ENCODE measurements at places on chromosomes 1 and 21. TPM values are rescaled to one million over a fixed set of nuclear protein-coding genes. Genes with fewer than 3 reads are reported as not detected.

- DNase-seq = no peak
- no peak overlapping the region for H3K4me3 ChIP-seq
- peaks cover 4% of the 10 kb centered on the region for H3K4me1 ChIP-seq
- no peaks in the 10 kb centered on the region for H3K27me3 ChIP-seq
- H3K36me3 ChIP-seq = no peaks in the 10 kb centered on the region
These were observed 99.8 kb downstream of the PTPN14 start for GRCh38 chr1:214451596-214451995.

DNA sequence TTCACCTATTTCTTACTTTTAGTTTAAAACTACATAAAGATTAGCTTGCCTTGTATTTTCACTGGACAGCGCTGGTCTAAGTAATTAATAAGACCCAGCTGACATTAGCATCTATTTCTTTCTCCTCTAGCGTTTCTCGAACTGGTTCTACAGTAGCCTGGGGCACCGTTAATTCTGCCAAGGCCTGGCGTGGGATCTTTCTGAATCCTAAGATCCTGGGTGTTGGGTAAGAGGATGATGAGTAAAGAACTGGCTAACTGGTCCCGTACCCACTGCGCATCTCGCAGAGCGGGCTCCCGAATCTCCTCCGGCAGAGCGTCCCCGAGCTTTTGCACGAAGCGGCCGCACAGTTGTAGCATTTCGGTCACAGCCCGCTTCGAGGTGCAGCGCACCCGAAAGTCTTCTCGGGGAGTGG, 309 bp downstream of the NSL1 start:
- H3K4me1 ChIP-seq = peaks cover 15% of the 10 kb centered on the region
- DNase-seq = no peak
- no peak overlapping the region for H3K27ac ChIP-seq
- no peaks in the 10 kb centered on the region for H3K27me3 ChIP-seq

DNA sequence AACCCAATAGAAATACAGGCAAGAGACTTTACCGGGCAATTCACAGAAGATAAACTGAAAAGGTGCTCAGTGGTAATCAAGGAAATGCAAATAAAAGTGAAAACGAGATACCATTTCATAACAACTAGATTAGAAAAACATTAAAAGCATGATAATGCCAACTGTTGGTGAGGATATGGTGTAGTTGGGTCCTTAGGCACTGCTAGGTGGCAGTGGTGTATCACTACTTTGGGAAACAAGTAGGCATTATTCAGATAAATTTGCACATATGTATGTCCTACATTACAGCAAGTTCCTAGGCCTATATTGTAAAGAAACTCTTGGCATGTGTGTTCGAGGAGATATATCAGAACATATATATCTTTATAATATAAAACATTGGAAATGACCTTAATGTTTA, 31.0 kb downstream of the AZIN2 start:
- H3K4me1 ChIP-seq = no peaks in the 10 kb centered on the region
- H3K4me3 ChIP-seq = no peak overlapping the region
- no peak for DNase-seq

DNA sequence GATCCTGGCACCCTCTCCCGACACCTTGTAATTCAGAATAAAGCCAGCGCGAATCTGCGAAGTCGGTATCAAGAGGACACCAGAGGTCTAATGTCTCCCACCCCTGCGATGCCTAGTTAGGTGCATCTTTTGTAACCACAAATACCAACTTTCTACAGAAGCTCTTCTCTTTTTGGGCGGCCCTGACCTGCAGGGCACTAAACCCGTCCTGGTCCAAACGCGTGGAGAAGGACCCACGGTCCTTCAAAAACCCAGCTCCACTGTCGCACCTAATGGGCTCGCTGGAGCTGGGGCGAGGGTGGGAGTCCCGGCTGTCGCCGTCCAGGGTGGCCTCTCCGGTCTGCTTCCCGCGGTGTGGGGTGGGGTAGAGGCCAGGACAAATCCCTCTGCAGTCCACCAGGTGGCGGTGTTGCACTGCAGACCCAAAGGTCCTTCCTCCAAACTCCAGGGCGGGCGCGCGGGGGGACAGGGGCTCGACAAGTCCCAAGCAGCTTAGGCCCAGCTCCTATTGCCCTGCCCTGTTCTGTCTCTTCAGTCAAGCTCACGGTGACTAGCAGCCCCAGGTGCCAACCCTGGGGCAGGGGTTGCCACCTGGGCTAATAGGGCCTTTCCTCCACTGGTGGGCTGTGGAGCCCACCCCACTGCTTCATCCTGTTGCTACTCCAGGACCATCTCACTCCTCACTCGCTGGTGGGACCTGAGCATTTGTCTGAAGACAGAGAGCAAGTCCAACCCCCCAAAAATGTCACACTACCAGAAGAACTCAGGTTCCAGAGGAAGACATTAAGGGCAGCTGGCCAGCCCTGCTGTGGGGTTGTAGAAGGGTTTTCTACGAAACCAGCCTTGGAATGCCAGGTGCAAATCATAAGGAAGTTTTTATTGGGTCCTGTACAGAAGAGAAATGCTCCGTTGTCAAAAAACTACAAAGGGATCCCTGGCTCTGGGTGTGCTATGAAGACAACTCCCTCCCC, 2.8 kb downstream of the HES3 start:
- no peak overlapping the region for H3K4me3 ChIP-seq
- no peaks in the 10 kb centered on the region for H3K4me1 ChIP-seq

DNA sequence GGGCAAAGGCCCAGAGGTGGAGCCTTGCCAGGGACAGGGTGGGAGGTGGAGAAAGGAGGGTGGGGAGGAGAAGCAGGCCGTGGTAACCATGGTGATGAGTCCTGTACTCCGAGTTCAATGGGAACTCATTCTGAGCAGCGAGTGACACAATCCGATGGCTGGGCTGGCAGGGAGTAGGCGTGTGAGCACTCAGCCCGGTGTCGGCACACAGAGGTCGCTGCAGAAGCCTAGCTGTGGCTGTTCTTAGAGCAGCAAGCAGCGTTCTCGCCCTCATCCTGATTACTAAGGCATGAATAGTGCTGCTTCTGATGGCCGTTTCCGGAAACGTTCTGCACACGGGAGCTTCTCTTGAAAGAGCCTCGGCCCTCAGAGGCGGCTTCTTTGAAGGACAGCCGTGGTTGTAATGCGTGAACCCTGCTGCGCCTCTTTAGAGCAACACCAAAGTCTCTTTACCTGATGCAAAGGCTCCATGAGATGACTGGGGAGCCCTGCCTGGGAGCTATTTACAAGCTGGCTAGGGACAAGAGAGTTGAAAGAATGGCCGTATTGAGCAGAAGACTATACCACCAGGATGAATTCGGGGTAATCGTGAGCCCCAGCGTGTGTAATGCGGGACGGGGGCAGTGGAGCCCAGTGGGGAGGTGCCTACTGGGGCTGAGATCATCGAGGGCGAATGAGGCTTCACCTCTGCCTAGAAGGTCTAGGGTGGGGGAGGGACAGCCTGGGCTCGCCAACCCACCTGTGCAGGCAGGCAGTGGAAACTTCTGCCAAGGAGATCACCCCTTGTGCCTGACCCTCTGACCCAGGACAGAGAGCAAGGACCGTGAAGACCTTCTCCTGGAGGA, 72.8 kb upstream of the PAX7 start:
- H3K27ac ChIP-seq = no peak overlapping the region
- no peak overlapping the region for H3K4me3 ChIP-seq
- H3K27me3 ChIP-seq = peaks cover 14% of the 10 kb centered on the region
- no peaks in the 10 kb centered on the region for H3K36me3 ChIP-seq
- DNase-seq = peak; percentile 26

DNA sequence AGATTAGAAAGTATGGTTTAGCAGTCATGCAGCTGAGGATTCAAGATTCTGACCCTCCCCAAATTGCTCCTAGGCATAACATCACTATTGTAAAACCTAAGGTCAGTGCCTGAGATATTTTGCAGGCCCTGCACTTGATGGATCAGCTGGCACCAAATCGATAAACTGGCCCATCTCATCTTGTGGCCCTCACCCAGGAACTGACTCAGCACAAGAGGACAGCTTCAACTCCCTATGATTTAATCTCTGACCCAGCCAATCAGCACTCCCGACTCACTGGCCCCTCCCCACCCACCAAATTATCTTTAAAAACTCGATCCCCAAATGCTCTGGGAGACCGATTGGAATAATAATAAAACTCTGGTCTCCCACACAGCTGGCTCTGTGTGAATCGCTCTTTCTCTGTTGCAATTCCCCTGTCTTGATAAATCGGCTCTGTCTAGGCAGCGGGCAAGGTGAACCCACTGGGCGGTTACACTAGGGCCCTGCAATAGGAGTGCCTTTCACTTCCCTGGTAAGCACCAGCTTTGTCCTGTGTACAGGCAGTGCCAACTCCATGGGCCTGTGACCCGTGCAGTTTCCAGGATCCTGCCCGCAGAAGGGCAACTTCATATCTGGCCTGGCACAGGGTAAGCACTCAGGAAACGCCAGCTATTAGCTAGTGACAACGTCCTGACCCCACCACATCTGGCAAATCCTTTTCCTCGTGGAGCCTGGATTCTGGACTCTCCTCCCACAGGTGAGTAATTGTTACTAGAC, 28.7 kb upstream of the SLC2A5 start:
- H3K4me1 ChIP-seq = no peaks in the 10 kb centered on the region
- no peak overlapping the region for H3K4me3 ChIP-seq
- no peak for DNase-seq
- peaks cover 5% of the 10 kb centered on the region for H3K36me3 ChIP-seq
- no peaks in the 10 kb centered on the region for H3K27me3 ChIP-seq

DNA sequence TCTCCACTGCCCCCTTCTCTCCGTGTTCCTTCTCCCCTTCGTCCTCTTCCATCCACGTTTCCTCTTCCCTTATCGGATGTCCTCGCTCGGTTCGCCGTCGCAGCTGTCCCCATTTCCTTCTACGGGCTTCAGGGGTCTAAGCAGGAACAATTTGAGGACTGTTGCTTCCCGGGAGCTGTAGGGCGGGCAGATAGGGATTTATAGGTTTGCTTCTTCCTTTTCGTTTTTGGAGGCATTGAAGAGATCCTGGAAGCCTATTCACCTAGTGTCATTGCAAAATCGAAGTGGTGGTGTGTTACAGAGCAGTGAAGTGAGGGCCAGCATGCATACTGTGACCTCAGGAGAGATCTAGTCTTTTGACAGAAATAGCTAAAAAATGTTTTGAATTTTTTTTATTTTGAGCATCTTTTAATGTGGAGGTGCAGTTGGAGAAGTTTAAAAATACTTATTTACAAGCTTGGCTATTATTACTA, 897 bp downstream of the ZYG11B start:
- no peaks in the 10 kb centered on the region for H3K36me3 ChIP-seq
- H3K4me1 ChIP-seq = peaks cover 23% of the 10 kb centered on the region
- no peaks in the 10 kb centered on the region for H3K27me3 ChIP-seq

DNA sequence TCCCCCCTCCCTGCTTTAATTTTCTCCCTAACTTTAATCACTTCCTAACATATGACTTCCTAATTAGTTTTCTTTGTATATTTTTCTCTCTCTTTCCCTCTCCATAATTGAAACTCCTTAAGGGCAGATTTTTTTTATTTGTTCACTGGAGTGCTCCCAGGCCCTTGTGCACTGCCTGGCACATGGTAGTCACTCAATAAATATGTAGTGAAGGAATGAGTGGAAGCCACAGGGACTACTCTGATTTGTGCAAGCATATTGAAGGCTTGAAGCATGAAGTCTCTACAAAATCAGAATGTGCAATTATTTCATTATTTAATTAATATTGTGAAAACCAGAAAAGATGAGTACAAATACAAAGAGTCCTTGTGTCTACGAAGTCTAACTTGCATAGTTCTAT, 41.5 kb downstream of the SNX7 start:
- H3K4me1 ChIP-seq = no peaks in the 10 kb centered on the region
- H3K27me3 ChIP-seq = no peaks in the 10 kb centered on the region
- H3K36me3 ChIP-seq = peaks cover 4% of the 10 kb centered on the region
- DNase-seq = no peak

GRCh38 chr1:177849130-177849529, 120.7 kb downstream of the SEC16B start:
- H3K27me3 ChIP-seq = no peaks in the 10 kb centered on the region
- H3K36me3 ChIP-seq = no peaks in the 10 kb centered on the region
- no peak for DNase-seq
- H3K27ac ChIP-seq = no peak overlapping the region
- no peaks in the 10 kb centered on the region for H3K4me1 ChIP-seq

DNA sequence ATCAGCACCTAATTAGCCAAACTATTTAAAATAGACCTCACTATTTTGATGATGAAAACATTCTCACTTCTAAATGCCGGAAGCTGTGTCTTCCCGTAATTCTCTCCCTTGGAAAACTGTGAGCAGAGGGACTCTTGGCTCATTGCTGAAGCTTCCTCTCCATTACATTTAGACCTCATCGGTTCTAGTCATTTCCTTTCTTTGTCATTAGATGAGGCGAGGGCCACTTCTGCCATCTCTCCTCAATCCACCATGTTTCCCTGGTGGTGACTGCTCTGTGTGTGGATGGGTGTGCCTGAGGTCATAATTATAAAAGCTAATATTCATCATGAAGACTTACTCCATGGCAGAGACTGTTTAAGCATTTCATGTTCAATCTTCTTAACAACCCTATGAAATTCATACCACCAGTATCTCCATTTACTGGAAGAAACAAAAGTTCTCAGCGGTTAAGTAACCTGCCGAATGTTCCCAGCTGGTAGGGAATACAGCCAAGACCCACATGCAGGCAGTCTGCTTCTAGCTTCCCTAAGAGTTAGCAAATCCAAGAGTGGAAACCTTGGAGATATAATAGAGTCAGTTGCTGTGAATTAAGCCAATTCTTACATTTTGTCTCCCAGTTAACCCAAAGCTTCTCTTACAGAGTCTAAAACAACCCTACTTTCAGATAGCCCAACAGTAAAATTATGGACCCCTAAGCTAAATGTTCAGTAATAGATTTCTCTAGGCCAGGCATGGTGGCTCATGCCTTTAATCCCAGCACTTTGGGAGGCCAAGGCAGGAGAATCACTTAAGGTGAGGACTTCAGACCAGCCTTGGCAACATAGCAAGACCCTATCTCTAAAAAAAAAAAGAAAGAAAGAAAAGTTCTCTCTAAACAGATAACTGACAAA, 156.2 kb downstream of the ZBTB18 start:
- no peak overlapping the region for H3K27ac ChIP-seq
- H3K4me1 ChIP-seq = no peaks in the 10 kb centered on the region
- no peak for DNase-seq
- H3K36me3 ChIP-seq = no peaks in the 10 kb centered on the region
- H3K4me3 ChIP-seq = no peak overlapping the region

The C21orf58 gene
- total RNA-seq = 2.2 TPM

The CELA3A gene
- total RNA-seq = not detected

The TAS1R2 gene
- total RNA-seq = not detected

The FBXO42 gene
- total RNA-seq = 34.0 TPM

The NPR1 gene
- total RNA-seq = 35.1 TPM
